Melanocyte of skin (primary cell): ENCODE measurements at places on chromosomes 7 and 10. TPM values are rescaled to one million over a fixed set of nuclear protein-coding genes. Genes with fewer than 3 reads are reported as not detected.

The GNG11 gene
- total RNA-seq, result 29.3 and 36.2 TPM in 2 replicates

The MTG1 gene
- 25.8 and 33.4 TPM in 2 replicates for total RNA-seq

The SPDYE11 gene
- total RNA-seq, result not detected in 2 replicates

The DDC gene
- total RNA-seq, result not detected in 2 replicates

The TSPAN33 gene
- 3.1 and 11.6 TPM in 2 replicates for total RNA-seq
